Cerebellum (tissue), 4 donors: ENCODE measurements at places on chromosomes 4 and X. TPM values are rescaled to one million over a fixed set of nuclear protein-coding genes. Genes with fewer than 3 reads are reported as not detected.

GRCh38 chrX:33204889-33205288 is 6.5 kb downstream of the DMD start:
- no peak for DNase-seq

Gene SSX2
- total RNA-seq, result not detected

Gene EXOC1
- total RNA-seq, result 53.9 TPM

Gene SLC9B1
- total RNA-seq, result 4.3 TPM

GRCh38 chr4:80196922-80197573 is at the start of gene PRDM8:
Gene PRDM8, plus strand, starts transcription at chr4:80197503. Its CDS starts 2,578 bp downstream, at chr4:80200081.
- DNase-seq, result no peak

- no peak for DNase-seq
Observed at GRCh38 chr4:124644621-124645020, 67.9 kb downstream of the ANKRD50 start.

Gene LYAR
- total RNA-seq, result 7.3 TPM

GRCh38 chr4:185086053-185086452 is 57.0 kb upstream of the SLC25A4 start:
- no peak for DNase-seq

DNA sequence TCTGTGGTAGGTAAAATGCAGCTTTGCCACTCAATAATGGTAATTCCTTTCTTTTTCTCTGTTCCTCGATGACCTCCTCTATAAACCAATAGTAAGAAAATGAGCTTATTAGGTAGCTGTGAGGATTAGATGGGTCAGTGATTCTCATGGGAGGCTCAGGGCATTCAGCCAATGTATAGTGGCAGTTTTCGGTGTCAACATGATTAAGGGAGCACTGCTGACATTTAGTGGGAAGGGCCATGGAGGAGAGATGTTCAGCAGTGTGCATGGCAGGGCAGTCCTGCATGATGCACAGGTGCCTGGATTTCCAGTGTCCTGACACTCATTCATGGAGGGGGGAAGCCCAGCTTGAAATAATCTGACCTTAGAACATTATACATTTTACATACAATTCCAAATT is 232.8 kb downstream of the PDGFC start:
- no peak for DNase-seq

- no peak for DNase-seq
Observed at GRCh38 chr4:94714365-94715160, 43.2 kb upstream of the BMPR1B start.

Gene SAGE1
- total RNA-seq, result not detected

Gene GPC4
- total RNA-seq, result 4.2 TPM

- DNase-seq, result no peak
Observed at GRCh38 chr4:105291925-105292324, 145.2 kb downstream of the TET2 start.

GRCh38 chrX:71910986-71911730 is 513 bp downstream of the NHSL2 start:
- peak; percentile 19 for DNase-seq

- DNase-seq, result no peak
Observed at GRCh38 chr4:165288639-165289422, 38.6 kb upstream of the MSMO1 start.

GRCh38 chr4:146063143-146063542 is 112.4 kb upstream of the LSM6 start:
- DNase-seq, result no peak

DNA sequence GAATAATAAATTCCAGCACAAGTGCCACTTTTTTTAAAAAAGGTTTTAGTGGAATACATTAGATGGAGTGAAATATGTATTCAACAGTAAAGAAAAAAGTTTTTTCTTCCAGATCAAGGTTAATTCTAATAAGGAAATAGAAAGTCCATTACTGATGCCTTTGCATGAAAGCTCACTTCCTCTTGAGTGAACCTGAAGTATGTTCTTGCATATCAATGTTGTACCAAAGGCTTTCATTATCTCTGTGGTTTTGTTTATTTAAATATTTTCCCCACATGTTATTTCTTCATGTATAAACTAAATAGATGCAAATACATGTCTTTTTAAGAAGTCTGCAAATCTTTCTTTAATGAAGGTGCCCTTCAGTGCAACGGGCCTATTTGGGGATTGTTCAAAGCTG is 307.9 kb downstream of the C4orf33 start:
- DNase-seq, result no peak

DNA sequence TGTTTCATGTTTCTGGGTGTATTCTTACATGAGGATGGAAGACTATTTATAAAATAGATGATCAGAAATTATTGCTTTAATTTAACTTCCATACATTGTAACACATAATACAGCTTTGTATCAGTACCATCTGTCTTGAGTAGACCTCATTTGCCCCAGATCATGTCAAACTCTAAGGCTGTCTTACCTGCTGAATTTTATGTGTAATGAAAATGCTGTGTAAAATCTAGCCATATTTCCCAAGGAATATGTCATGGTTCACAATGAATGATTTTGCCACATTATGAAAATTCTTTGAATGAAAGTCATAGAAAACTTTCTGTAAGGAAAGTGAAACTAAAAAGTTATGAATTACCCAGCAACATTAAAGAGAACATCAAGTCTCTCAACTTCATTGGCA is 7.4 kb downstream of the BDH2 start:
- DNase-seq, result no peak

DNA sequence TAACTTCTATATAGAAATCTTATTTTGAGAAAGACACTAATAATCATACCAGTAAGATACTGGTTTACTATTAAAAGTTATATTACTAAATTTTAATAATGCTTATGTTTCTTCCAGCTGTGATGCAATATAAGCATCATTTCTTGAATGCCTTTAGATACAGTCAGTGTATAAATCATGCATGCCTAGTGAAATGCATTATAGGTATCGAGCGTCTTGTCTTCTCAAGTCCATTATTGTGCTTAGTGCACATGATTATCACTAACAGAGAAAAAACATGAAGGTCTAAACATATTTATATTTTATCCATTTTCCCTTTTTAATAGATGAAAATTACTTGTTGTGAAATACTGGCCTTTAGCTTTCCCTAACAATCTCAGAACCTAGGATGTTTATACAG is 1021.5 kb upstream of the AGA start:
- no peak for DNase-seq

Gene ACE2
- 0.64 TPM for total RNA-seq

DNA sequence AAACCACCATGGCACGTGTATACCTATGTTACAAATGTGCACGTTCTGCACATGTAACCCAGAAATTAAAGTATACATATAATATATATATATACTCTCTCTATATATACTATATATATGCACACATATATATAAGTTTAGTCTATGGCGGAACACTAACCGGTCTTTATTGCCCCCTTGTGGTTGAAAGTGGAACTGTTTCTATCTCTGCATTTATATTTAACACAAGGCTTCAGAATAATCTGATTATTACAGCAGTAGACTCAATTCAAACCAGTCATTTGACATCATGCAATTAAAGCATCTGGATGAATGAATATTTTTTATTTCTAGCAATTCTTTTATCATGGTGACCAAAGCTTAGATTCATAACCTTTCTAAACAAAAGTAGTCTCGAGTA is 14.6 kb downstream of the RAB9B start:
- peak; percentile 11 for DNase-seq

Gene USP51
- total RNA-seq, result 7.5 TPM

GRCh38 chr4:55530691-55531090 is 16.0 kb downstream of the CLOCK start:
- no peak for DNase-seq

GRCh38 chr4:164700471-164700870 is 53.5 kb upstream of the SMIM31 start:
- no peak for DNase-seq

Gene PDGFC
- 23.0 TPM for total RNA-seq

DNA sequence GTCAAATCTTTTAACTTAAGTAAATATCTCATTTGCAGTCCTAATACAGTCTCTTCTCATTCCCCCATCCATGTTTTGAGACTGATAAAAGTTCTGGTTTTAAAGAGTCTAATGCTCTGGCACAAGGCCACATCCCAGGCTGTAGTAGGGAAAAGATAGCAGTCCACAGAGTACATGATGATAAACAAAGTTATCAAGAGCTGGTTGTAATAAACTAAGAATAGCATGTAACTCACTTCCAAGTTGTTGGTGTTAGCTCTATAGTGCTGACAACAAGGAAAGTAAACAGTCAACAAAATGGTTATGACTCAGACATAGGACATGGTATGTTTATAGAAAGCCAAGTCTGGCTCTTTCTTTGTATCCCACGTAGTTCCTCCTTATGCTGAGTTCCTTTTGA is 21.8 kb upstream of the AREG start:
- no peak for DNase-seq

Gene CYSLTR1
- 2.6 TPM for total RNA-seq

GRCh38 chrX:48713847-48714246 is 17.3 kb downstream of the SUV39H1 start:
- DNase-seq, result no peak

DNA sequence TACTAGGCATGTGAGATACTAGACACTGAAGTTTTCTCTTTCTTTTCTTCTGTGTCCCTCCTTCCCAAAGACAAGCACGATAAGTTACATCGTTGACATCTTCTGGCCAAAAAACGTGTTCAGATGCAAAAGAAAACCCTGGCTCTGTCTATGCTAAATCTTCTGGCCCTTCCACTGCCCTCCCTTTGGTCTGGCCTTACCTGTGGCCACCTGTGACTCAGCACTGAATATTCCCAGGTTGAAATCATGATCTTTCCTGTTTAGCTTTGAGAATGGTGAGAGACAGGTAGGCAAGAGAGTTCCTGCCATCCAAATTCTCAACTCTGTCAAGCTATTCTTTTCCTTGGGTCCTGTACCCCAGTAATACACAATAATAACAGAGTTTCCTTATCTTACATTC is 12.3 kb downstream of the CLCN5 start:
- no peak for DNase-seq

GRCh38 chr4:59979061-59979460 is 1221.1 kb upstream of the ADGRL3 start:
- DNase-seq, result no peak

GRCh38 chrX:120840827-120841226 is 34.8 kb downstream of the CT47B1 start:
- no peak for DNase-seq

- DNase-seq, result no peak
Observed at GRCh38 chrX:87489071-87489470, 28.5 kb upstream of the KLHL4 start.

- no peak for DNase-seq
Observed at GRCh38 chr4:74675673-74676279, 118.5 kb downstream of the BTC start.

- no peak for DNase-seq
Observed at GRCh38 chr4:8155048-8155447, 3.6 kb downstream of the ABLIM2 start.

Gene DSPP
- 0.09 TPM for total RNA-seq

DNA sequence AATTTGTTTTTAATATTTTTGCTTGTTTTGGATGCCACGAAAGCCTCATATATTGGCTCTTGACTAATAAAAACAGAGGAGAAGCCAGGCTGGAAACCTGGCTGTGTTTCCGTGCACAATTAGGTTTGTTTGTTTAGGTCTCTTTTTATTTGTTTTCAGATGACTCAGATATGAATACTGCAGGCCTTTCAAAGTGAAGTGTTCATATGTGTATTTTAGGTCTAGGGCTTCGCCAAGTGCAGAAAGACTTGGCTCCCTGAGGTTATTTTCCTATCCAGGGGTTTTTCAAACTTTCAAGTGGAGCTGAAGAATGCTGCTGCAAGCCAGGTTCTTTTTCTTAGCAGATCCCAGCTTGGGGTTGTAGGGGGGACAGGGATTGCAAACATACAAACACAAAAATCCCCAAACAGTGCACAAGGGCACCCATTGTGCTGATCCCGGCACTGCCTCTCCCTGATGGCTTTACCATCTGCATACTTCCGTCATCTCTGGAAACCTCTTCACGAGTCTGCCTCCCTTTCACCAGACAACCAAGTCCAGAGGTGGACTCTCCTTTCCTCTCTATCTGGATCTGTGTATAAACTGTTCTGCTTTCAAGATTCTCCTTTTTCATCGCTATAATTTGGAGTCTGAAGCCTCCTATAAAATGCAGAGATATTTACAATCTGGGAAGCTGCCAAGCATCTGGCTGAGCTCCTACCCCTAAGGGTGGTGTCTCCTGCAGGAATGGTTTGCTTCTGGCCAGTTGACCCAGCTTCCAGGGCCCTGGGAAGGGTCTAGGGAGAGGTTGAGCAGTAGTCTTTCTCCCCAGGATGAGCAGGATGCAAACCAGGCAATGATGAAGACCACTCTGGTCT is 108.6 kb downstream of the SMIM20 start:
- no peak for DNase-seq

DNA sequence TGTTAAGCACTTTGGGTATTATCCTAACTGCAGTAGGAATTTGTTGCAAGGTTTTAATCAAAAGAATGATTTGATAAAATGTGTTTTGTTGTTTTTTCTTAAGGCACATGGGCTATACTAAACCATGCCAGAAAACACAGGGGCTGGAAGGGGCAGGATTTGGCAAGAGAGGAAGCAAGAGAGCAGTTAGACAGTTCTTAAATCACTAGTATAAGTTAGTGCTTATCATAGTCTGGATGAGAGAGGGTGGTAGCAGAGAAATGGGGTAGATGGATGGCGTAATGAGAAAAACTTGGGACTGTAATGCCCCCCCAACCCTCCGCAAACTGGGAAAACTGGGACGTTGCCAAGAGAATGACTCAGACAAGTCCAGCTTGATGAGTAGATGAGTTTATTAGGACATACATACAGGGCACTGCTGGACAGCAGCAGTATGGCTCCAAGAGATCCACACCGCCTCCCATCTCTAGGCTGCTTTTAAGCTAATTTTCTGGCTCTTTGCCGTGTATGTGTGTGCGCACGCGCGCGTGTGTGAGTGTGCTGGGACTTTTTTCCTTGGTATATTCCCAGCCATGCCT is 151.5 kb downstream of the PDLIM5 start:
- no peak for DNase-seq

DNA sequence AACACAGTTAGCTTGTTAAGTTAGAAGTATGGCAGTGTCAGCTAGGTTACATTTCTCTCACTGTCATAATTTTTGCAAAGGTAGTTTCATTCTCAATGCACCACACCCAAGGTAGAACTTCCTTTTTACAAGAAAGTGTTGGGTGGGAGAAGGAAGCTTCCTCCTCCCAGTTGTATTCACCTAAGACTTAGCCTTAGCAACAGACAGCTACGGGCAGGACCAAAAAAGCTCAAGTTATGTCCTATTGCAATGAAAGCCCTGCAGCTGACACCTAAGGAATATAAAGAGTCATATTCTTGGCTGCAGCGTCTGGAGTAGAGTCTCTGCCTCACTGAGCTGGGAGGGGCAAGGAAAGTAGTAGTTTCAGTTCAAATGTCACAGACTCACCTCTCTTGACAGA is 25.1 kb upstream of the PRDM8 start:
- no peak for DNase-seq

GRCh38 chrX:41275661-41276609 is 58.0 kb upstream of the DDX3X start:
- peak; percentile 39 for DNase-seq

GRCh38 chr4:39565878-39566600 is 38.8 kb upstream of the UGDH start:
- no peak for DNase-seq

Gene PAGE4
- not detected for total RNA-seq

Gene MSANTD1
- total RNA-seq, result 3.8 TPM

- DNase-seq, result no peak
Observed at GRCh38 chr4:153931804-153932203, 142.9 kb upstream of the SFRP2 start.
